D341Med (cell line): ENCODE measurements at places on chromosomes 12 and 14.
A peak's percentile ranks its signal among the peaks of the same experiment; 100 is the strongest.

GRCh38 chr14:100111931-100112704 is 46.9 kb downstream of the EVL start:
- no peak for DNase-seq

DNA sequence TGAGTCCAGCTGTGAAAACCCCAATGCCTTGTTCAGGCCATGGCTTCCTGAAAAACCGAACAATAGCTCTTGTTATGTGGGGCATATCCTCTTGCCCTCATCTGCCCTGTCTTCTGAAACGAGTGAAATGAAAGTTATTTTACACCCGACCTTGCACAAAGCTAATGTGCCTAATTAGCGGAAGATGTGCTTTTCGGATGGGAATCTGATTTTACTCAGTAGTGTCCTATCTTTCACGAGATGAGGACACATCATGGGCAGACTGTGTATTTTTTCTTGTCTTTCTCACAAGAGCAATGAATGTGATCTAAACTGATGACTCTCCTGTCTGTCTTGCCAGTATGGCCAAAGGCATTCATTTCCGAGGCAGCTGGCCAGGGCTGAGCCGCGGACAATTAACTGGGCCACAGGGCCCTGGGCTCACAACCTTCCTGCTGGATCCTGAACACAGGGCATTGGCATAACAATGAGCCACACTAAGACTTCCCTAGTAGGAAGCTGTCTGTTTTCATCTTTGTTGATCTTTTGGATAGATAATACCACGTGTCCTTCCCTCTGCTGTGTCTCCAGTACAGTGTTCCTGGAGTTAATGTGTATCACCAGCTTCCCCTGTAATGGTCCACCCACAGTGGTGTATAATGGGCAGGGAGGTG is 86.0 kb upstream of the HIF1A start:
- DNase-seq = no peak

- no peak for DNase-seq
These were observed 33.3 kb downstream of the APAF1 start for GRCh38 chr12:98678236-98678945.

DNA sequence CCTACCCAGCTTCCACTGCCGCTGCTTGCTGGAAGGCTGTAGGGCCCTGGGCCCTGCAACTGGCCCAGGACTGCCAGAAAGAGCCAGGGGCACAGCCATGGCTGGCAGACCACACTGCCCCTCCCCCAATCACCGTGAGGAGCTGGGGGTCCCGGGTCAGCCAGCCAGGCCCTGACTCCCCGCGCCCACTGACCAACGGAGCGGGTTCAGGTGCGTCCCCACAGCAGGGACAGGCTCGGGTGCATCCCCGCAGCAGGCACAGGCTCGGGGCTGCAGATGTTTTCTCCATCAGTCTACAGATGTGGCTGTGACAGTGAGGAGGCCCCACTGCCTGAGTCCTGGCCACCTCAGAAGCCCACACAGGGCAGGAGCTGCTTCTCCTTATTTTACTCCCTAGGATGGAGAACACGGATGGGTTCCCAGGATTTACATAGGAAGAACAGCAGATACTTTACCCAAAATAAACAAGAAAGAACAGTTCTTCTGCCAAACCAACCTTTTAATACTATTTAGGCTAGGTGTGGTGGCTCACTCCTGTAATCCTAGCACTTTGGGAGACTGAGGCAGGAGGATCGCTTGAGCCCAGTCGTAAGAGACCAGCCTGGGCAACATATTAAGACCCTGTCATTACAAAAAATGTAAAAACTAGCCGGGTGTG is 61.1 kb downstream of the TESC start:
- DNase-seq = peak; percentile 8

DNA sequence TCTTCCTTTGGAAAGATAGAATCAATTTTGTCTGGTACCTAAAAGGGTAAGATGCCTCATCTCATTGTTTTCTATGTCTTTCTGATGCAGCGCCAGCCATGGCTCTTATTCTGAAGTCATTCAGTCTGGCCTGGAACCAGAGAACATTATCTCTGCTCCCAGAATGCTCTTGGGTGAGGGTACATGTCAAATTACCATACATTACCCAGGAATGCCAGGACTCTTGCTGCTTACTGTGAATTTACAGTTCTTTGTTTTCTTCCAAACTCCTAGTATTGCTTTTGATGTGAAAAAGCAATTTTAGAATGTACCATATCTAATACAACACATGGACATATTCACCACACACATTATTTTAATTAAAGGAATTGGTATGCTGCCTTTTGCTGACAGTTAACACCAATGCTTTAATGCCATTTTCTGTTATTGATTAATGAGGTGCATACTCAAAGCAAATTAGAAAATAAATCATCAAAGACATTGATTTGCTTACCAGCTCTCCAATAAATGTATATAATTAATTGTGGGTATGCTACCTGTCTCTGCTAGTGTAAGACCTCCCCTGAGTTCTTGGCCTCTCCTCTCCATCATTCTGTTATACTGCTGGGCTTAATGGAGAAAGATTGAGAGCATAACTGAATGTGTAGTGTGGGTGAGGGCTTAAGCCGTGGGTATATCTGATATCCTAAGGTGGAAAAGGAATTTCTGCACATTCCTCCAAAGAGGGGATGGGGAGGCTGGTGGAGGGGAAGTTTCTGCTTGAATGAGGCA is 337.7 kb downstream of the C12orf75 start:
- no peak for DNase-seq

GRCh38 chr12:108667349-108667748 is 33.7 kb upstream of the SELPLG start:
- no peak for DNase-seq

DNA sequence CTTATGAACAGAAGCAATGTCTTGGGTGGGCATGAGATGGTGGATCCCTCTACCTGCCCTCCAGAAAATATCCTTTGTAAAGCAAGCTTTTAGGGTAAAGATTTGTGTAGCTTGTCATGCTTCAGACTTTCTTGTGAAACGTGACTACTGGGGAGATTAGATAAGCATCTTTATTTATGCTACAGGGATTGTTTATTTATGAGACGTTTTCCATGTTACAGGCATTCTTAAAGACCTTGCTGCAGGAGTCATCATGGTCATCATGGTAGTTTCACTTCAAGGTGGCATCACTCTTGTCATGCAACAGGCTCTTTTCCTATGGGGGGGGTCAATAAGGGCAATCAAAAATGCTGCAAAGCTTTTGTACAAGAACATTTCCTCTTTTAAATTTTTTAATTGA is 8.2 kb upstream of the MIS18BP1 start:
- DNase-seq = no peak
